ENCODE measurements at places on chromosomes 11 and 22. TPM values are rescaled to one million over a fixed set of nuclear protein-coding genes. Genes with fewer than 3 reads are reported as not detected.

The APOC3 gene
- not detected for total RNA-seq

DNA sequence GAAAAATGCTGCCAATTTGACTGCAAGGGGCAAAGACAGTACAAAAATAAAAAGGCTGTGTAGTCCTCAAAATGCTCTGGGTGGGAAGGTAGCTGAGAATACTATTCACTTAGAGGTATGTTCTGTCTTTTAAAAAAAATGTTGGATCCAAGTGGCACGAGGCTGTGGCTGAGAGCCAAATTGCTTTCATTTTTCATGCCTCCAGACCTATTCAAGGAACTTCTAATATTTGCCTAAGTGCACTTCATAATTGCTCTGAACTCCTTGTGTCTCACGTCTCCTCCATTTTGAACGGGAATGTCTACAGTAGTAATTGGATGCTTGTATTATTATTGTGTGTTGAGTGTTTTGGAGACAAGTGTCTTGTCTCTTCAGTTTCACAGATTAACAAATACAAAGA lies 19.1 kb upstream of the SLC22A25 start:
- DNase-seq = no peak

- no peak for DNase-seq
Measured at GRCh38 chr22:21797444-21798221, 62.0 kb upstream of the YPEL1 start.

- DNase-seq = no peak
Measured at GRCh38 chr11:2318707-2319106, 16.9 kb downstream of the TSPAN32 start.

GRCh38 chr22:37138849-37139561 lies 10.7 kb downstream of the IL2RB start:
- no peak for DNase-seq

DNA sequence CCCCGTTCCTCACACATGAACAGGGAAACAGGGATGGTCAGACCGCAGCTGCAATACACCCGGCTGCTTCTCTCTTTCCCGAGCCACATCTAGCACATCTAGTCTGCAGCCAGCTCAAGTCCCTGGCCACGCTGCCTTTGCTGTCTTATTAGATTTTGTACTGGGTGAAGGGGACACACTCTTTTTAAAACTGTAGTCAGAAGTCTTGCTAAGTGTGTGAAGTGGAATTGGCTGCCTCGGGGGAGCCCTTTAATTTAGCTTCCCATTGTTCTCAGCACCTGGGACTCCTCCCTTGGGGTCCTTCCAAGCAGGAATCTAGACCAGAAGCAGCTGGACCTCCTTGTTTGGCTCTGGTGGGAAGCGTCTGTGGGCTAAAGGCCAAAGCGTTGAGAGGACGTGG lies 420.0 kb downstream of the CTTN start:
- DNase-seq = no peak

- DNase-seq = no peak
Measured at GRCh38 chr11:34212566-34212965, 107.1 kb downstream of the NAT10 start.

DNA sequence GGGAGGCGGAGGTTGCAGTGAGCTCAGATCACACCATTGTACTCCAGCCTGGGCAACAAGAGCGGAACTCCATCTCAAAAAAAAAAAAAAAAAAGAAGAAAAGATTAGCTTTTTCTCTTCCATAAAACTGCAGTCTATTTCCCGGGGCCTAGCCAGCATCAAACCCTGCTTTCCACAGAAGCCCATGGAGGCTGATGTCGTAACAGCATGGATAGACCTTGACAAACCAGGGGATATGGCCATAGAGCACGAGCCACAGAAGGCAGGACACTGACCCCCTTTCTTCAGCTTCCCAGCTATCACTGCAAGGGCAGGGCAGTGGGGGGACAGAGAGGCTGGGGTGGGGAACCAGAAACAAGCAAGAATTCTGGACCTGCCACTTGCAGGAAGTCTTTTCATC lies 21.5 kb downstream of the HPS4 start:
- no peak for DNase-seq

DNA sequence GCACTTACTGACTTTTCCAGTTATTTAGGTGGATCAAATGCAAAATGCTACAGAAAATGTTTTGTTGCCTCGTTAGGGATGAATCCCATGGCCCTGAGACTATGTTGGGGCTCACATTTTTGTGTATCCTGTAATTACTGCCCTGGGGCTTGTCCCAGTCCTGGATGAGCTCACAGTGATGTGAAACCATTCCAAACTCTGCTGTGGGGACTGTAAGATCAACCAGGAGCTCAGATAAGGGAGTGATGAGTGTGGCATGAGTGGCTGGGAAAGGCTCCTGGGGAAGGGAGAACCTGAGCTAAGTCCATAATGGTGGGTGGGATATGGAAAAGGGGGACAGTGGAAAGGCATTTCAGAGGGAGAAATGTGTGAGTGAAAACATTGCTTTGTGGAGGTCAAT lies 54.0 kb downstream of the SLC5A1 start:
- DNase-seq = no peak

GRCh38 chr11:2523821-2524391 lies 79.1 kb downstream of the KCNQ1 start:
- DNase-seq = peak; percentile 13

DNA sequence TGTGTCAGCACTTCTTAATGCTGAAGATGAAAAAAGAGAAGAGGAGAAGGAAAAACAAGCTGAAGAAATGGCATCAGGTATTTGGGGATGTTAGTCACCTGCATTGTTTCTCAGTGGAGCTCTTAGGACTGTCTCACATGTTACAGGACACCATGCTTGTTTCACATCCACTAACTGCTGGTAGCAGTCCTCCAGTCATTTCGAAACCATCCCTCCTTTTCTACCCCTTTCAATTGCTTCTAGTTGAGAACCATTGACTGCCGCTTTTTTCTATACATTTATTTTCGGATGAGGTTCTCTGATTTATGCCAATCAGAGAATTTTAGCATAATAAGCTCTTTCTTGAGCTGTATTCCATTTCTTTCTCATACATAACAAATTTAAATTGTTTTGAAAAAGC lies 21.5 kb downstream of the BIRC2 start:
- DNase-seq = no peak

- DNase-seq = peak; percentile 55
Measured at GRCh38 chr22:17120711-17121232, 388 bp downstream of the TMEM121B start.

- no peak for DNase-seq
Measured at GRCh38 chr22:37922191-37922590, 16.1 kb downstream of the MICALL1 start.
